IMR-90 (cell line): ENCODE measurements at places on chromosomes 7 and 10. TPM values are rescaled to one million over a fixed set of nuclear protein-coding genes. Genes with fewer than 3 reads are reported as not detected.

GRCh38 chr7:4168541-4168940, 513.6 kb upstream of the FOXK1 start:
- H3K27ac ChIP-seq = no peak overlapping the region
- no peaks in the 10 kb centered on the region for H3K36me3 ChIP-seq
- no peaks in the 10 kb centered on the region for H3K4me1 ChIP-seq

- H3K4me1 ChIP-seq = peaks cover 20% of the 10 kb centered on the region
- no peak overlapping the region for H3K4me3 ChIP-seq
- H3K27me3 ChIP-seq = no peaks in the 10 kb centered on the region
- H3K27ac ChIP-seq = peak overlapping the region; percentile 11
- peaks cover 9% of the 10 kb centered on the region for H3K36me3 ChIP-seq
These were observed 24.5 kb downstream of the FOXK1 start for GRCh38 chr7:4706384-4707216.

Gene MEOX2
- polyA plus RNA-seq = not detected in 2 replicates

DNA sequence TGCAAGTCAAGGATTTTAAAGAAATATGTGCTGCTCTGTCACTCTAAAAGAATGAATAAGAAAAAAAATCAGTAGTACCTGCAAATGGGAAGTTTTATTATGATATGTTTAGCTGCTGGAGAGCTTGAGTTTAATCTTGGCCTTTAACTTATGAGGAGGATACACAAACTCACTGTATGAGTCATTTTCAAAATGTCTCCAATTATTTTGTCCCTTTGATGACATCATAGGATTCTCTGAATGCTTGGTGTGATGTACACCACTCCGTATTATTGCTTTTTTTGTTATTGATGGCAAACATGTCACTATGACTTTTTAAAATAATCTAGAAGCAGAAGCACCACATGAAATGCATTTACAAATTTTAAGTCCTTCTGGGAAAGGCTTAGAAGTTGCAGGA, 125.8 kb downstream of the RALA start:
- no peaks in the 10 kb centered on the region for H3K36me3 ChIP-seq
- no peak overlapping the region for H3K4me3 ChIP-seq
- H3K4me1 ChIP-seq = peaks cover 11% of the 10 kb centered on the region
- peak; percentile 88 for DNase-seq
- H3K27ac ChIP-seq = no peak overlapping the region

Gene GARIN1A
- polyA plus RNA-seq = 1.4 and 1.6 TPM in 2 replicates

DNA sequence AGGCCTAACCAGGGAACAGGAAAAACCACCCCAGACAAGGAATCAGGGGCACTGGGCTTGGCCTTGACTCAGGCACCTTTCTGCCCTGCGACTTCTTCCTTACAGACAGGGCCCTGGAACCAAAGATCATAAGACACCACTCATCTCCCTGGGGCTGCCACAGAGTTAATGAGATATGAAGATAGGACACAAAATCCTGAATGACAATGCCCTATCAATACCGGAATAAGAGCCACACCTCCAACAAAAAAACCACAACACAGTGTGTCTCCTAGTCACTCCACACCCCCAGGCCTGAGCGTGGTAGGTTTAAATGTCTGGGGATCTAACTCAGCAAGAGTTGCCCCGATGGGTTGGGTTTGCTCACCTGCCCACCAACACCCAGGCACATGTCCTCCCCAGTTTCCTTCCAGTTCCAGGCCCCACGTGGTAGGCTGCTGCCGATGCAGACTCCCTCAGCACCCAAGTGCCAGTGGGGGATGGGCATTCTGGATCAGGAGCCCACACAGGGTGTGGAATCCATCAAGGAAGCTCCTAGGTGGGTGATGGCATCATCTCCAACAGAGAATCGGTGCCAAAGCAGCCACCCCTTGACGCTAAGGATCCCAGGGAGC, 3.9 kb downstream of the DLG5 start:
- H3K27ac ChIP-seq = no peak overlapping the region
- H3K27me3 ChIP-seq = no peaks in the 10 kb centered on the region
- DNase-seq = no peak
- no peak overlapping the region for H3K4me3 ChIP-seq

GRCh38 chr7:117008886-117009531, 55.7 kb downstream of the ST7 start:
- H3K27ac ChIP-seq = no peak overlapping the region
- no peaks in the 10 kb centered on the region for H3K36me3 ChIP-seq
- peak; percentile 69 for DNase-seq
- no peak overlapping the region for H3K4me3 ChIP-seq
- H3K4me1 ChIP-seq = peaks cover 4% of the 10 kb centered on the region; the same call in 1 of the 2 replicates
- H3K27me3 ChIP-seq = no peaks in the 10 kb centered on the region

Gene EGR2
- 1.2 TPM in 2 replicates for polyA plus RNA-seq

DNA sequence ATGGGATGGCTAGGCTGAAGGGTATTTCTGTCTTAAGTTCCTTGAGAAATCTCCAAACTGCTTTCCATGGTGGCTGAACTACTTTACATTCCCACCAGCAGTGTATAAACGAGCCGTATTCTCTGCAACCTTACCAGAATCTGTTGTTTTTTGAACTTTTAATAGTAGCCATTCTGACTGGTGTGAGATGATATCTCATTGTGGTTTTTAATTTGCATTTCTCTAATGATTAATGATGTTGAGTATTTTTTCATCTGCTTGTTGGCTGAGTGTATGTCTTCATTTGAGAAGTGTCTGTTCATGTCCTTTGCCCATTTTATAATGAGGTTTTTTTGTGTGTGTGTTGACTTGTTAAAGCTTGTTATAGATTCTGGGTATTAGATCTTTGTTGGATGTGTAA, 226.8 kb upstream of the IGFBP3 start:
- no peak overlapping the region for H3K4me3 ChIP-seq
- H3K36me3 ChIP-seq = no peaks in the 10 kb centered on the region
- no peak for DNase-seq
- no peak overlapping the region for H3K27ac ChIP-seq
- peaks cover 23% of the 10 kb centered on the region for H3K4me1 ChIP-seq

Gene SFXN2
- 6.9 TPM in 2 replicates for polyA plus RNA-seq

DNA sequence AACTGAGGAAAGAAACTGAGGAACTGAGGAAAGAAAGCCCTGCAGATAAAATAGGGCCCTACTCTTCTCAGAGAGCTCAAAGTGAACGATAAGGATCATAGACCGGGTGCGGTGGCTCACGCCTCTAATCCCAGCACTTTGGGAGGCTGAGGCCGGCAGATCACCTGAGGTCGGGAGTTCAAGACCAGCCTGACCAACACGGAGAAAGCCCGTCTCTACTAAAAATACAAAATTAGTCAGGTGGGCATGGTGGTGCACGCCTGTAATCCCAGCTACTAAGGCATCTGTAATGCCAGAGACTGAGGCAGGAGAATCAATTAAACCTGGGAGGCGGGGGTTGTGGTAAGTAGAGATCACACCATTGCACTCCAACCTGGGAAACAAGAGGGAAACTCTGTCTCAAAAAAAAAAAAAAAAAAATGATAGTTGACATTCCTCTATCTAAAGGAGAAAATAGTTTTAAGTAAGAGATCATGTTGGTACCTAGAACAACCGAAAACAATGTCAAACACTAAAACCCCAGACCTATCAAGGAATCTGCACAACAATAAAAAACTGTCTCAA, 2.5 kb downstream of the MKRN1 start:
- no peak overlapping the region for H3K4me3 ChIP-seq
- H3K4me1 ChIP-seq = peaks cover 2% of the 10 kb centered on the region; the same call in 1 of the 2 replicates
- H3K36me3 ChIP-seq = no peaks in the 10 kb centered on the region
- no peak for DNase-seq

Gene GPR158
- not detected in 2 replicates for polyA plus RNA-seq

DNA sequence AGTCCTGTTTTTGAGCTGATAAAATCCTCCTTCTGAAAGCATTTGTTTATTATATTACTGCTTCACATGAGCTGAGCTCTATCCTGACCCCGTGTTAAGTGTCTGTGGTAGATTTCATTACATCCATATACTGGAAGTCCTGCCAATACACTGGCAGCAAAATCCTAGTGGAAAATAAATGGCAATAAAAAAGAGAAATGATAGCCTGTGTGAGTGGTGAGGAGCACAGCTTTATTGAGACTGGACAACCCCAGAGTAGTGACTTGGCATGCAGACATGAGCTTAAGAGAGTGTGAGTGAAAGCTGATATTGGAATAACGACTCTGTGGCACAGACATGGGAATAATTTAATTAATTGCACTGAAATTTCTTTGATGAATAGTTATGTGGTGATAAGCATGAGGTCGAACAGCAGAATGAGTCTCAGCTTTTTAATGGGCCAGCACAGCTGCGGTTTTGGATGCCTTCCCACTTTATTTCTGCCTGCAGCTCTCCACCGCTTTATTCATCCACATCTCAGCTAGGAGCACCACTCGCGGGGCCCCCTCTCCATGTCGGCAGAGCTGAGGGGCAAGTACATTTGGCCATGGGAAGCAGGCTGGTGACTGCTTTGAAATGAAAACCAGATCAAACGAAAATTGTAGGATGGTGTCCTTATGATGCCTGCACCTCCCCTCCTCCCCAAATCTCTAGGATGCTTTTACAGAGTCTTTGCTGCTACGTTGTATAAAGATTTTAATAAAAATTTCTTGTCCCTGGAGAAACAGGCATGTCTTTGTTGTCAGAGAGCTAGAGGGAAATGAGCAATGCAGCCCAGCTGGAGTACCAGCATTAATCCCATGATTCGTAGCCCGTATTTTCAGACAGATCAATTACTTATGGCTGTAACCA, 494.3 kb downstream of the AUTS2 start:
- H3K27ac ChIP-seq = no peak overlapping the region
- peak; percentile 0 for DNase-seq
- no peaks in the 10 kb centered on the region for H3K4me1 ChIP-seq

Gene CACNA2D1
- polyA plus RNA-seq = 5.3 and 5.8 TPM in 2 replicates

GRCh38 chr7:30594048-30594539, 584 bp upstream of the GARS1 start:
- H3K27ac ChIP-seq = peak overlapping the region; percentile 88
- H3K4me3 ChIP-seq = peak overlapping the region; percentile 72
- DNase-seq = peak; percentile 24
- peaks cover 5% of the 10 kb centered on the region for H3K4me1 ChIP-seq
- no peaks in the 10 kb centered on the region for H3K27me3 ChIP-seq

DNA sequence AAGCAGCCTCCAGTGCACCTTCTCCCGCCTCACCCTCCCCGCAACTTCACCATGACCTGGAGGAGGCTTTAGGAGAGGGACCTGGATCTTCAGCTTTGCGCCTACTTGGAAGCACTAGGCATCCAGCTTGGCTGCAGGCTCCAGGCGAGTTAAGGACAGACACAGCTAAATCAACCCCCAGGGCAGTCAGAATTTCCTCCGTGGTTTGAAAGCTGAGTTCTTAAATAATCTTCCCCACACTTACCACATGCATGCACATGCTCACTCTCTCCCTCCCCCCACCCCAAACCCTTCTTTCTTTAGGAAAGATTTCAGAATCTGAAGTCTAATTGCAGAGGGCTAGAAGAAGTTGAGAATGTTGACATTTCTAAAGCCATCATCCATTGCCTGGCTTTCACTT, 36.7 kb upstream of the LRRC4 start:
- peaks cover 4% of the 10 kb centered on the region; the same call in 1 of the 2 replicates for H3K36me3 ChIP-seq
- H3K27ac ChIP-seq = no peak overlapping the region
- H3K4me3 ChIP-seq = no peak overlapping the region
- peaks cover 7% of the 10 kb centered on the region for H3K4me1 ChIP-seq

DNA sequence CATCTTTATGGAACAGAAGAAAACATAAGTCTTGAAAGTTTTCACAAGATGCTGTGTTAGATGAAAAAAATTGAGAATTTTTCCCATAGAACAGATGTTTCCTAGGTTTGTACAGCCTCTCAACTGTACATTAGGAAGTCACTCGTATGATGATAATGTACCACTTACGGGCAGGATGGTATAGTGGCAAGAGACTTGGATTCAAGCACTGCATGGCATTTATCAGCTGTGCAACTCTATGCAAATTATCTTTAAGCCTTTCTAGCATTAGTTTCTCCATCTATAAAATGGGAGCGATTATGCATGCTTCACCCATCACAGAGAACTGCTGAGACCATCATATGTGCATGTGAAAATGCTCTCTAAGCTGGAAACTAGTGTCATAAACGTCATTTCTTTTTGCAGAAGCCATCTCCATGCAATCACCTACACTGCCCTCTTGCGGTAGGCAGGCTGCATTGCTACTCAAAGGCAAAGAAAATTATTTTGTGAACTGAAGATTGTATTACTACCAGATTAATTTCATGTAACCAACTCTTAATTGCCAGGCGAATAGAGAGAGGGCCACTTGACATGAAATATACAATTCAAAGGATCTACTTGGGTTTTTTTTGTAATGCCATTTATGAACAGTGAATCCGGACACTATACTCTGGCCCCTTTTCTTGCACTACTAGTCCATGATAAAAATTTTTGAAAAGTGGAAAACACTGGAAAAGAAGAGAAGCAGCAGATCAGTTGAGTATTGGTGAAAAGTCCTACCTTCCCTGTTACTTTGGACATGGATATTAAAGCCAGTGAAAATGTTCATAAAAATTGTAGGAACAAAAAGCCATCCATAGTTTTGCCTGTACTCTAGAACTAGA, 102.3 kb downstream of the JAZF1 start:
- H3K36me3 ChIP-seq = no peaks in the 10 kb centered on the region
- peaks cover 9% of the 10 kb centered on the region for H3K4me1 ChIP-seq
- H3K27me3 ChIP-seq = no peaks in the 10 kb centered on the region
- no peak overlapping the region for H3K27ac ChIP-seq
- DNase-seq = peak; percentile 62
- no peak overlapping the region for H3K4me3 ChIP-seq

DNA sequence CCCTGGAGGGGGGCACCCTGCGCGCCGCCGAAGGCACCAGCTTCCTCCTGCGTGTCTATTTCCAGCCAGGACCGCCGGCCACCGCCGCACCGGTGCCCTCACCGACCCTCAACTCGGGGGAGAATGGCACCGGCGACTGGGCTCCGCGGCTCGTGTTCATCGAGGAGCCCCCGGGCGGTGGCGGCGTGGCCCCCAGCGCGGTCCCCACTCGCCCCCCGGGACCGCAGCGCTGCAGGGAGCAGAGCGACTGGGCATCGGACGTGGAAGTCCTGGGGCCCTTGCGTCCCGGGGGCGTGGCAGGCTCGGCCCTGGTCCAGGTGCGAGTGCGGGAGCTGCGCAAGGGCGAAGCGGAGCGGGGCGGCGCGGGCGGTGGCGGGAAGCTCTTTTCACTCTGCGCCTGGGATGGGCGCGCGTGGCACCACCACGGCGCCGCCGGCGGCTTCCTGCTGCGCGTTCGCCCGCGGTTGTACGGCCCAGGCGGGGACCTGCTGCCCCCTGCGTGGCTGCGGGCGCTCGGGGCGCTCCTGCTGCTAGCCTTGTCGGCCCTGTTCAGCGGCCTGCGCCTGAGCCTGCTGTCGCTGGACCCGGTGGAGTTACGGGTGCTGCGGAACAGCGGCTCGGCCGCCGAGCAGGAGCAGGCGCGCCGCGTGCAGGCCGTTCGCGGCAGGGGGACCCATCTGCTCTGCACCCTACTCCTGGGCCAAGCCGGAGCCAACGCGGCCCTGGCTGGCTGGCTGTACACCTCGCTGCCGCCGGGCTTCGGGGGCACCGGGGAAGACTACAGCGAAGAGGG, 594 bp downstream of the CNNM1 start:
- H3K4me3 ChIP-seq = peak overlapping the region; percentile 23
- peaks cover 2% of the 10 kb centered on the region; the same call in 1 of the 2 replicates for H3K4me1 ChIP-seq
- no peak overlapping the region for H3K27ac ChIP-seq
- H3K36me3 ChIP-seq = no peaks in the 10 kb centered on the region
- H3K27me3 ChIP-seq = peaks cover 22% of the 10 kb centered on the region

- no peaks in the 10 kb centered on the region for H3K36me3 ChIP-seq
- DNase-seq = no peak
- H3K4me1 ChIP-seq = peaks cover 28% of the 10 kb centered on the region
- H3K27me3 ChIP-seq = no peaks in the 10 kb centered on the region
These were observed 67.1 kb downstream of the COL13A1 start for GRCh38 chr10:69868821-69869220.

- no peak for DNase-seq
- peaks cover 27% of the 10 kb centered on the region for H3K27me3 ChIP-seq
- no peak overlapping the region for H3K27ac ChIP-seq
- no peaks in the 10 kb centered on the region for H3K4me1 ChIP-seq
- H3K36me3 ChIP-seq = no peaks in the 10 kb centered on the region
- H3K4me3 ChIP-seq = no peak overlapping the region
These were observed 21.3 kb upstream of the TBRG4 start for GRCh38 chr7:45132708-45133320.
